ENCODE measurements at places on chromosomes 2 and 18.

GRCh38 chr2:183057333-183057985 is 19.2 kb upstream of the NCKAP1 start:
- DNase-seq: no peak

DNA sequence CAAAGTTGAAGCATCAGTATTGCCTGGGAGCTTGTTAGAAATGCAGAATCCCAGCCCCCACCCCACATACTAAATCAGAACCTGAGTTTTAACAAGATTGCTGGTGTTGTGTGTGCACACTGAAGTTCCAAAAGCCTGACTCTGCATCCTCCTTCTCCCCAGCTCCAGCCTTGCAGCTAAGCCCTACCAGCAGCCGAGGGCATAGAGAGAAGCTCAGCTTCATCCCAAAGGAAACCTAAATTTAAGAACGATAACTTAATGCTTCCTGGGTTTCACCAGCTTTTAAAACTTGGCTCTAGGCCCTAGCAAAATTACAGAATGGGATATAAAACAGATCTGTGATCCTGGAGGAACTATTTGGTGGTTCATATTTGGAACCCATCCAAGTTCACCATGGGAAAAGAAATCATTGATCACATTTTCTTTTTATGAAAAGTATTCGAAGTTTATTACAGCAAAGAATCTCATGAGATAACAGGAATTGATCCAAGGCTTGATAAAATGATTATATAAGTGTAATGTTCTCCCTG is 11.1 kb downstream of the SMYD1 start:
- DNase-seq: no peak

DNA sequence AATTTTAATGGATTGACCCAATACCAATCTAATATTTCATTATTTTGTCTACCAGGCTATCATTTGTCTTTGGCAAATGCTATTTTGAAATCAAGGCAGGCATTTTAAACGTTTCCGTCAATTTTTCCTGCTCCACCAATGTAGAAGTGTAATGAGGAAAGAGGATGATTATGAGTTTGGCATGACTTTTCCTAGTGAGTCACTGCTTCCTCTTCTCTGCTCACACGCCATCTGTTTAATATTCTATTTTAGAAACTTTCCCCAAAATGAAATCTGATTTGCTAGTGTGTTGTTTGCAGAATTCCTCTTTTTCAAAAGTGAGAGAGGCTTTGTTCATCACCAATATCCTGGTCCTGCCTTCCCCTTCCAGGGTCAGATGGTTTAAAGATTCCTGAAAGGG is 42.5 kb upstream of the PID1 start:
- DNase-seq: no peak

DNA sequence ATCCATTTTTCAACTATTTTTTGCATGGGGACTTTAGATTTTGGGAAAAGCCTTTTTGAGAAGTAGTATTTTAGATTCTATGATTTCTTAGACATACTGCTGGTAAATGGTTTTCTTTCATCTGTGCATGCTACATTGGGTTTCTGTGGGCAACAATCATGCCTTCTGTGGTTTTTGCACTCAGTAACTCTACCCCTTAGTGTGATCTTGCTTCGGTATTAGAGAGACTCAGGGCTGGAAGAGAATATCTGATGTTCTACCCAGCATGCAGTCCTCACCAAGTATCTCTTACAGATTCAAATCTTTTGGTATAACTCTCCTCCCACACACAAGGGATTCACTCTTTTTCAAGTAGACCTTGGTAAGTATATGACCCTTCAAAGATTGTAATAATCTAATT is 183.0 kb downstream of the PMAIP1 start:
- DNase-seq: no peak
